ENCODE measurements at places on chromosomes 5 and 9.

GRCh38 chr9:125521462-125522327, 185.3 kb downstream of the MAPKAP1 start:
- DNase-seq = no peak

DNA sequence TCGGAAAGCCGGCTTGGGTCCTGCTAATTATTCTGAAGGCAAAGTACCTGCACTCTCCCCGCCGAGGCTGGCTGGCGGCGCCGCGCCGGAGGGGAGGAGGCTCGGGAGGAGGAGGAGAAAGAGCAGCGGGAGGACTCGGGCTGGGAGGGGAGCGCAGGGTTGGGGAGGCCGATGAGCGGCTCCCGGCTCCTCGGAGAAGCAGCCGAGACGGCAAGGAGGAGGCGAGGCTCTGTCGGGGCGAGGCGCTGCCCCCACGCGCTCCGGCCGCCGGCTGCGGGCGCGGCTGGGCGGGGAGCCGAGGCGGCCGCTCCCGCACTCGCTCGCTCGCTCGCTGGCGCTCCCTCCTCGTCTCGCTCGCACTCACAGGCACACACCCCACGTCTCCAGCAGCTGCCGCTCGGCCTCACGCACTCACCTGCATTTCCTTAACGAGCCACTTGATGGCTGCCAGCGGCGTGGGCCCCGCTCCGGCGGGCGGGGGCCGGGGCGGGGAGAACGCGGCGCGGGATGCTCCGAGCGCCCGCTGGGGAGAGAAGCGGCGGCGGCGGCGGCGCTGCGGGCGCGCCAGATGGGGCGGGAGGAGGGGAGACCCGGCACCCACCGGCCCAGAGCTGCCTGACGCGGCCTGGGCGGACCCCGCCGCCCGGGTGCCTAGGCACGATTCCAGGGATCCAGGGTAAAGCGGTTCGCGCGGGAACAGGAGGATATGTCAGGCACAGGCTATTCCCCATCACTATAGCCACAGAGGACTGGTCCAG, at the start of gene PTPRD:
TSS of gene PTPRD (minus strand) at position 362 of the 758 bp plus-strand sequence.
- peak; percentile 21 for DNase-seq

DNA sequence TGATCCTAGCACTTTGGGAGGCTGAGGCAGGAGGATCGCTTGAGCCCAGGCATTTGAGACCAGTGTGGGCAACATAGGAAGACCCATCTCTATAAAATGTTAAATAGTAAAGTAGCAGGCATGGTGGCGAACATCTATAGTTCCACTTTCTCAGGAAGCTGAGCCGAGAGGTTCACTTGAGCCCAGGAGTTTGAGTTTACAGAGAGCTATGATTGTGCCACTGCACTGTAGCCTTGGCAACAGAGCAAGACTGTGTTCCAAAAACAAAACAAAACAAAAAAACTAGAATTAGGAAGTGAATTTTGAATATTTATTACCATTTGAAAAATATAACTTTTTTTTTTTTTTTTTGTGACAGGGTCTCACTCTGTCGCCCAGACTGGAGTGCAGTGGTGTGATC, 26.8 kb upstream of the PAX5 start:
- no peak for DNase-seq

GRCh38 chr9:107650995-107651394, 161.4 kb upstream of the KLF4 start:
- no peak for DNase-seq

- no peak for DNase-seq
These were observed 55.7 kb downstream of the VCAN start for GRCh38 chr5:83527221-83527620.

- DNase-seq = no peak
These were observed 48.7 kb upstream of the CEMIP2 start for GRCh38 chr9:71816916-71817451.
